ENCODE measurements at places on chromosomes 2 and 18.
A peak's percentile ranks its signal among the peaks of the same experiment; 100 is the strongest.

DNA sequence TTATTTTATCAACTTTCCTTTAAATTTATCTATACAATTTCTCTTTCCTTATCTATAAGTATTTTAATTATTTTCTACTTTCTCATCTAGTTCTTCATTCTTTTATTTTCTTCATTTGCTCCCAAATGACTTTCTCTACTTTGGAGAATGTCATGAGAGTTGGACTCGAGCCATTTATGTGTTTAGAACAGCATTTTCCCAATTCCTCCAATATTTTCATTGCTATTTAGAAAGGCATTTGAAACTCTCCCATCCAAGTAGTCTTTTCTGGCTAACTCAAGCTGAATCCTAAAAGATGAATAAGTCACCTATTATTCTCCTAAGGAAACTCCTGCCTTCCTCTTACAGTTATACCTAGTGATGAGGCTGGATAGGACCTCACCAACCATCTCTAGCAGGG lies 15.8 kb upstream of the FEZ2 start:
- DNase-seq = no peak

DNA sequence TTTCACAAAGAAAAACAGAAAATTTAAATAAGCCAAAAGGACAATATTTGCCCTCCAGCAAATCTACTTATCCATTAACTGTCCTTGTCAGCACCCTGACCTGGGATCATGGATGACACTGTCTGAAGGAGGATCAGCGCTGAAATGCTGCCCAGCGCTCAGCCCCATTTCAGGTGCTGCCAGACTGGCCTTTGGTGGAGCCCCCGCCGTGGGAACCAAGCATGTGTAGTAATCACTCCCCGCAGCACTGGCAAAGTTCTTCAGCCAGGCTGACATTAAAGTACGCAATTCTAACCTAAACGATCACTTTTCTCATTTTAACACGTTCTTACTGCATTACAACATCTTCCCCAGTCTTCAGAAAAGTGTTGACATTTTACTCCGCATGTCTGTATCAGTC lies 108.6 kb upstream of the GPC1 start:
- DNase-seq = peak; percentile 41

DNA sequence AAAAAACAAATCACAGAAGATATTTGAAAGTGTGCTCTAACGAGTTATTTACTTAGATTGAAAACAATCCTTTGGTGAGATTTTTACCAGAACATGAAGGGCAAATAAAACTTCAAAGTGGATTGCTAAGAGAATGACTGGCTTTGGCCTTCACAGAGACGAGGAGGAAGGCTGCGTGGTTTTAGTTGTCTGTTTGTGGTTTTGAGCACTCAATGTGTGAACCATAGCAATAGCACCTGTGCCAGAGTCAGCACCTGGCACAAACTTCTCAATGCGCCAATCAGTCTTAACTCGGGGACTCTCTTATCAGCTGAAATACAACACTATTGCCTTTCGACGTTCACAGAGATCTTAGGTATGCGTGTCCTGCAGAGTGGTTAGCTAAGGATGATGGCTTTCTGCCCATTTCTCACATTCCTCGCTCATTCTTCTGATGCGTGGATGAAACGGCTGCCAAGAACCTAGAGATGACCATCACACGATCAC lies 70.0 kb downstream of the MBP start:
- DNase-seq = no peak

- no peak for DNase-seq
Measured at GRCh38 chr18:80143881-80144280, 34.8 kb downstream of the ADNP2 start.

Data from ecto neural progenitor cell (in vitro differentiated cells).